ENCODE measurements at places on chromosomes 1 and 21.

- peak; percentile 30 for DNase-seq
Observed at GRCh38 chr1:11693024-11693590, 1.6 kb downstream of the DRAXIN start.

DNA sequence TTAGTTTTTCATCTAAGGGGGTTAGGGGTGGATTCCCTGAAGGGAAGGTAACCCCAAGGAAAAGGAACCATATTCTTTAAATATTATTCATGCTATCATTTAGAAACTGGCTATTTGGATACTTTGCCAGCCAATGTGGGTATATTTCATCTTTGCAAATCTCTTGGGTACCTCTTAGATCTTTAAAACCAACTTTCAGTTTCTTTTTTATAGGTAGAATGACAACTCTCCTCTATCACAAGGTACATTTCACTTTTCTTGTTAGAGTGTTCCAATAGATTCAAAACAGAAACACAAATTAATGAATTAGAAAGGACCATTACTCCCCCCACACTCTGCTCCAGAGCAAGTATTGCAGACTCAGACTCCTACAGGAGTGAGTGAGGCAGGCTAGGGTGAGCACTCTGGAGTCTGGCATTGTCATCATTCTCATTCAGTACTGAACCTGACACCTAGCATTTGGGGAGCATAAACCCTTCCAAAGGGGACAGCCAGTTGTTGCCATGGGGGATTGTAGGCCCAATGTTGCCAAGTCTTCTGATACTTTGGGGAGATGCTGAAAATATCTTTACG is 43.0 kb downstream of the MACO1 start:
- DNase-seq, result no peak

DNA sequence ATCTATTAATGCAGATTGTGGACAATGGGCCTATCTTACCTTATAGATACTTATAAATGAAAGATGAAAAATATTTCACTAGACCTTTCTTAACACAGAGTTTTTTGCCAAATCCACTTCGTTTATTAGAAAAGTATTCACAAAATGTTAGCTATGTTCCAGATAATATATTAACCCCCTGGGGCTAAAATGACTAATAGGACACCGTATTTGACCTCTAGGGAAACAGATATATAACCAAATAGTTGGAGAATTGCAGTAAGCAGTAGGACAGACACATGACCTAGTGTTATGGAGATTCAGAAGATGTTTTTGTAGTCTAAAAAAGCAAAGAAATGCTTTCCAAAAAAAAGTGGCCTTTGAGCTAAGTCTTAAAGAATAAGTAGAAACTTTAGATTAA is 106.9 kb downstream of the SEC16B start:
- DNase-seq, result no peak

DNA sequence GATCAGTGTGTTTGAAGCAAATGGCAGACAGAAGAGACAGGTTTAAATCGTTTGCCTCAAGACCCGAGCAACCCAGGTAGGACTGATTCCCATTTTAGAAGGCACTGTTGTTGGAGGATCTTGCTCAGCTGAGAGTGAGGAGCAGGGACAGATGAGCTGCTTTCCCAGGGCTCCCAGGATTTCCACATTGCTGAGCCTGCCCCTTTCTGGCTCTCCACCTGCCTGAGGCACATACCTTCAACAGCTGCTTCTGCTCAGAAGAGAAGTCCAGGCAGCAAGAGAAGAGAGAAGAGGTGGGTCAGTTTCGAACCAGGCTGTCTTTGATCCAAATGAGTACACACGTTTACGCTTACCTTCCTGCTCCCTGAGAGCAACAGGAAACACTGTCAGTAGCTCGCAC is 5.7 kb downstream of the TNNT2 start:
- DNase-seq, result no peak

DNA sequence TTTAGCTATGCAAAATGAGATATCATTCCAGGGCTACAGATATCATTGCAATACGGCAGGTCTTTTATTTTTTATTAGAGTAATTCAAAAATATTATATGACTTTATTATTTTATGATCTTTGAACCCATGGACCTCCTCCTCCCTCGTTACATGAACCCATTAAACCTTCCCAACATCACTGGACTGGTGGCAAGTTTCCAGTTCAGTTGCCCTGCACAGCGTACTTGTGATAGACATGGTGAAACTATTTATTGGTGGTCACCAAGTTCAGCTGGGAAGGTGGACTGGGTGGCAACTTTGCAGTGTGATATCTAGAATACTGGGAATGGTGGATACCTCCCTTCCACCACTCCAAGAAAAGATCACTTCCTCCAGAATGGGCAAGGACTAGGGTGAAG is 52.5 kb downstream of the SLC30A10 start:
- DNase-seq, result no peak

- DNase-seq, result no peak
Observed at GRCh38 chr1:22447621-22448111, 4.0 kb upstream of the ZBTB40 start.

DNA sequence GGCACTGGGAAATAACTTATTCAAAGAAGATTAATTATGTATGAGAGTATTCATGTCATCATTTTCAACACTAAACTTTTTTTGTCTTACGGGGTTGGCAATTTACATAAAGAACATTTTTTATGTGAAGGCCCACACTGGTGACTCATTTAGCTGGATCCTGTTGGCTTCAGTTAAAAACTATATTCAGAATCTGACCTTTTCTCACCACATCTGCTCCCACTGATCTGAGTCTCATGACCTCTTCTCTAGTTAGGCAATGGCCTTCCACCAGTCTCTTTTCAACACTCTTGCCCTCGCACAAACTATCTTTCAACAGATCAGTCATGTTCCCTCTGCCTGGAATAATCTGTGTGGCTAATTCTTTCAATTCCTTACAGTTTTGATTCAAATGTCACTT is 53.4 kb downstream of the TMPRSS15 start:
- DNase-seq, result no peak

- no peak for DNase-seq
Observed at GRCh38 chr1:27592931-27593677, 10.8 kb downstream of the AHDC1 start.

- DNase-seq, result no peak
Observed at GRCh38 chr1:19357299-19357986, 45.3 kb downstream of the SLC66A1 start.

DNA sequence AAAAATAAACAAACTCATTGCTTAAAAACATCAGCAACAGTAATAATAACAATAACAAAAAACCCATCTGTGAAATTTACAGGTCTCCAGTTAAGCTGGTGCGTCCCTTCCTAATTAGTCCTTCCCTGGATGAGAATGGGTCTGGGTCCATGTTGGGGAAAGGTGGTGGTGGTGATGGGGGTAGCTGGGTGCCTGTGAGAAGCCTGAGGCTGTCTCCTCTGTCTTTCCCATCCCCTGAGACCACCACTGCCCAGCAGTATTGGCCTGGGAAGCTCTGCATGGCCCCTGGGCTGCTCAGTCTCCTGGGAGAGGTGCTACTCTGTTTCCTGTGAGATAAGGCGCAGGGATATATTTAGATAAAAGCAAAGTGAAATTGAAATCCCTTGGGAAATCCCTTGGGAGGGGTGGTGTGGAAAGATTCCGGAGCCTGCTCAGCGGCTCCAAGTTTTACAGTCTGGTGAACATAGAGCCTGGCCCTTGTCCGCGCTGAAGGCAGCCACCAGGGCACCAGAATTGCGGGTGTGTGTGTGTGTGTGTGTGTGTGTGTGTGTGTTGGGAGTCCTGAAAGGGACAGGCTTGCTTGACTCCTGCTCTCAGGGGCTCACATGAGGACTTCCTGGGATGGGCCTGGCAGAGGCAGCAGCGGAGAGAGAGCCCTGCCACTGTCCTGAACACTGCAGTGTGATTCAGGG is 150.2 kb downstream of the FOXD2 start:
- no peak for DNase-seq

DNA sequence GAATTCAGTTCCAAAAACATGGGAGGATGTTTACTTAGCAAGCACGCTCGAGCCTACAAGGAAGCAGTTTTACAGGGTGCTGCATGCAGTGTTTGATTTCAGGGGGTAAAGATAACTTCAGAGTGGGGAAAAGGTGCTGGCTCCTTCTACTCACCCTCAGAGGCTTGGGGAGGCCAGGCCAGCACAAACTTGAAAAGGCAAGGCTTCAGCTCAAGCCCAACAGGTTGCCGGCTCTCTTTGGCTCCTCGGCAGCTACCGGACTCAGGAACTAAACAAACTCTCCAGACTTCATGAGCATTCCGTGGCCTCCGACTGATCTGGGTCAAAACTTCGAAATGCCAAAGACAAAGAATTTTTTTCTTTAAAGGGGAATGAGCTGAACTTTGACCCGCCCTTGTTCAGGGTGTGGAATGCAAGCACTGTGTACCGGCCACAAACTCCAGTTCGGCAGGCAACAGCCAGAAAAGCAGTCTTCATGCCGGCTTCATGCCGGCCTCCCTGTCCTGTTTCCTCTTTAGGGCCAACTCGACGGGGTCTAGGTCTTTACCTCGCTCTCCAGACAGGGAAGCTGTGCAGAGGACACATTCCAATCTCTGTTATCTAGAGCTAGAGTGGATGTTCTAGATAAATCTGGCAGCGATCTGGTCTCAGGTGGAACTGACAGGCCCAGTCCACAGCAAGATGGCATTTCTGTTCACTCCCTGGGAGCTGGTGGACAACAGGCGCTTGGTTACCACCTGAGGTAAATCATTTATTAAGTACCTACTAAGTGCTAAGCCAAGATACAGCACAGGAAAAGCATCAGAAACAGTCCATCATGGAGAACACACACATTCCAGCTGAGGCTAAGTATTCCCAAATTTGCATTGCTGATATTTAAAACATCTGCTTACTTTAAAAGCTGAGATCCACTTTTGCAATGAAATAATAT is 75.0 kb downstream of the CD46 start:
- no peak for DNase-seq

- no peak for DNase-seq
Observed at GRCh38 chr1:56483104-56483503, 96.3 kb downstream of the PLPP3 start.

- no peak for DNase-seq
Observed at GRCh38 chr1:75502776-75503175, 108.1 kb downstream of the SLC44A5 start.

DNA sequence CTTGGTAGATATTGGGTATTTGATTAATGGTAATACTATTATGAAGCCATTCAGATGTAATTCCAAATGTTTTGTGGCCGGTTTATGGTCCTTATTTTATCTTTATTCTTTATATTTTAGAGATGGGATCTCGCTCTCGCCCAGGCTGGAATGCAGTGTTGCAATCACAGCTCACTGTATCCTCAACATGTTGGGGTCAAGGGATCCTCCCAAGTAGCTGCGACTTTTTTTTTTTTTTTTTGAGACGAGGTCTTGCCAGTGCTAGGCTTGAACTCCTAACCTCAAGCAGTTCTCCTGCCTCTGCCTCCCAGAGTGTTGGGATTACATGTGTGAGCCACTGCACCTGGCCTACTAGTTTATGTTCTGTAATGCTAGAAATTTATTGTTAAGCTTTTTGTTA is 4.7 kb downstream of the DDI2 start:
- no peak for DNase-seq

DNA sequence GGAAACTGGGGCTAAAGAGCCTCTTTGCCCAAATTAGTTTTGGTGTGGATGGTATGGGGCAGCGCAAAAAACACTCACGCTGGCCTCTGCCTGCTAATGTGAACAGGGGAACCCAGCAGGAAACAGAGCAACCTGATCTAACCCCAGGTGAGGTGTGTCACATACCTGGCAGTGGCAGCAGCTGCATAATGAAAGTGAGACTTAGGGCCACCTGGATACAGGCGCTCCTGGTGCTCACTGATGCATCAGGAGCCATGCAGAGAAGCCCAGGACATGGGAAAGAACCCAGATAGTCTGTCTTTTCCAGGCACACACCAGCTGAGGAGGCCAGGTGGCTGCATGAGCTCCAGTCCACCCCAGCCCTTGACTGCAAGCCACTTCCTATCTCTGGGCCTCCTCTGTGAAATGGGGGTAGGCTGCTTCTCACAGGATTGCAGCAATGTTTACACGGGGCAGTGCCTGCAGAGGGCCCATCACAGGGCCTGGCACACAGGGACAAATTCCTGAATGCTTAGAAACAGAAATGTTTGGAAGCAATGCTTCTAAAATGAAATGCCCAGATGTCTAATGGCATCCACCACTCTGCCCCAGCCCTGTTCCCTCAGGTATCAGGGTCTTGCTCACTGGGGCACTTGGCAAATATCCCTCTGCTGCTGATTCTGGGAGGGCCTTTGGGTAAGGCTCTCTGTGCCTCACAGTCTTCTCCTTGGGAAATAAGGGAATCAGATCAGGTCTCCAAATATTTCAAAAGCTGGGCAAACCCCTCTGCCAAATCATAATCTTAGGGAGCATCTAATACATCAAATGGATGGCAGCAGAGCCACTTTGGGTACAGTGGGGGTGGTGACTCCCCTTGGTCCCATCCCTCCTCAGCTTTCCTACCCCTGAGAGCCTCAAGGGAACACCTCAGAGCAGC is 19.9 kb downstream of the DHCR24 start:
- DNase-seq, result no peak

DNA sequence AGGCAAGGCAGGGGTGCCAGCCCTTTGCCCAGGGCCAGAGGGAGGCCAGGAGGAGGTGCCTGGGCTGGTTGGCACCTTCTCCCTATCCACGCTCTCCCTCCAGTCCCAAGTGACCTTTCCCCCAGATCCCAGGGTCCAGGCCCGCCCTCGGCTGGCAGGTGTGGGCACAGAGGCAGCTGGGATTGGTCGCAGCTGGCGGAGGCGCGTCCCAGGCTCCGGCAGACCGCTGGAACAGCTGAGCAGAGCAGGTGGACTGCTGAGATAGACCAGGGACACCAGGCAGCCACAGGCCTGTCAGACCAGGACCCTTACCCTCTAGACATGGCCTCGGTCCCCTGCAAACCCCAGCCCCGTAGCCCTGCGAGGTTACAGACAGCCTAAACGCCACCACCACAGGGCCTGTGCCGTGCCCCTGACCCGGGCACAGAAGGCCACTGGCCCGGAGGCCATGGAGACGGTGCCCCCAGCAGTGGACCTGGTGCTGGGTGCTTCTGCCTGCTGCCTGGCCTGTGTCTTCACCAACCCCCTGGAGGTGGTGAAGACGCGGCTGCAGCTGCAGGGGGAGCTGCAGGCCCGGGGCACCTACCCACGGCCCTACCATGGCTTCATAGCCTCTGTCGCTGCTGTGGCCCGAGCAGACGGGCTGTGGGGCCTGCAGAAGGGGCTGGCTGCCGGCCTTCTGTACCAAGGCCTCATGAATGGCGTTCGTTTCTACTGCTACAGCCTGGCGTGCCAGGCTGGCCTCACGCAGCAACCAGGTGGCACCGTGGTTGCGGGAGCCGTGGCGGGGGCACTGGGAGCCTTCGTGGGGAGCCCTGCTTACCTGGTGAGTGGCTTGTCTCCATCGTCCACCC is at the start of gene SLC25A34:
SLC25A34 (plus strand) TSS at position 221 of the 854 bp plus-strand sequence; CDS start at position 449, 228 bp downstream.
- DNase-seq, result no peak
